ENCODE measurements at places on chromosomes 16 and 17. TPM values are rescaled to one million over a fixed set of nuclear protein-coding genes. Genes with fewer than 3 reads are reported as not detected.

Gene ZNF768
- total RNA-seq, result 68.3 TPM

DNA sequence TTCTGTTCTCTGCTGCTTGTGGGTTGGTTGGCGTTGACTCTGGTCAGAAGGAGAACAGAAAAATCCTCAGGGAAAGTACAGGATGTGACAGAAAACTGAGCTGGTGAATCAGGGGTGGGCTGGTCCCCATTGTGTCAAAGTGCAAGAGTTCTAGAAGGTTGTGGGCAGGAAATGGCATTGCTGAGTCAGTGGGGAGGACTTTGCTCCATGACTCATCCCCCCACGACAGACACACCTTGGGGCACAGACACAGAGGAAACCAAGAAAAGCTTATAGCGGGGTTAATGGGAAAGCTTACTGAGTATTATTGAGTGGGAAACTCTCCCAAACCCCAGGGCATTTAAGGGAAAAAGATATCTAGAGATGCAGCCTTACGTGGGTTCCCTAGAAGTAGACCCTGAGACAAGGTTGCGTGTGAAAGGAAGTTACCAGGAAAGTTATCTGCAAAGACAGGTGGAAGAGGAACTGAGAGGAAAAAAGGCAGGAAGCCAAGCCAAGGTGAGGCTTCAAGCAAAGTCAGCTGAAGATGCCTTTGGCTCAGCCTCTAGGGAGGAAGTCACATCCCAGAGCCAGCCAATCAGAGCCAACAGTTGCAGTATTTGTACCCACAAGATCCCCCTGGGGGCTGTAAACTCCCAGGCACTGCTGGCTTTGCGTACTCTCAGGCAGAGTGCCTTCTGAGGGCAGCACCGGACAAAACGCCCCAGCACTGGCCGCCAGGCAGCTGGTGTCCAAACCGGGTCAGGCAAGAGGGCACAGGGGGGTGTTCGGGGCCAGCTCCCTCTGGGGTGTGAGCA is 86.4 kb downstream of the FOXL1 start:
- H3K27me3 ChIP-seq, result no peaks in the 10 kb centered on the region
- DNase-seq, result peak; percentile 93
- H3K4me3 ChIP-seq, result peak overlapping the region; percentile 36
- peaks cover 16% of the 10 kb centered on the region for H3K4me1 ChIP-seq
- H3K36me3 ChIP-seq, result no peaks in the 10 kb centered on the region

GRCh38 chr17:78399693-78400144 is 21.3 kb downstream of the PGS1 start:
- no peak overlapping the region for H3K4me3 ChIP-seq
- DNase-seq, result no peak
- peaks cover 20% of the 10 kb centered on the region for H3K36me3 ChIP-seq

Gene NPTX1
- total RNA-seq, result 1.1 TPM

Gene MT1M
- 1.8 TPM for total RNA-seq

Gene CCL23
- not detected for total RNA-seq

DNA sequence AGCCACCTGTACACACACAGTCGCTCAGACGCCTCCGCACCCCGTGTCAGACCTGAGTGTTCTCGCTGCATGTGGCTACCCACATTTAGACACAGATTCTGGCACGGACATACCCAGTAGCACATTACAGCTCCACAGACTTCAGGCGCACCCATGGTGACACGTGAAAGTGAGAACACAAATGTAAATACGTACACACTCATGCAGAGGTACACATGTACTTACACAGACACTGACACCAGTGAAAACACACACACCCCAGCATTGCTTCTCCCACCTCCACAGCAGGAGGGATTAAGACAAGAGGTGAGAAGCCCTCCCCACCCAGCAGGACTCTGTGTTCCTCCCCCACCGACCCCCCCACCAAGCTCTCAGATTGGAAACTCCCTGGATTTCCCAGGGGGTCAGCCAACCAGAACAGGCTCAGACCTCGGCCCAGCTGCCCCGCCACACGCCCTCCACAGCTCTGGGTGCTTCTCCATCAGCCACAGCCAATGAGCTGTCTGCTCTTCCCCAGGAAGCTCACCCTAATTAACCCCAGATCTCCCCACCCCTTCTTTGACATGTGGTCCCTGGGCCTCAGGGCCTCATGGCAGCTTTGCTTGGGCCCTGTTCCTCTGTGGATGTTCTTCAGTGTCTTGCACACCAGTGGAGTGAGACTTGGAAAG is 5.3 kb upstream of the FOXN1 start:
- no peaks in the 10 kb centered on the region for H3K4me1 ChIP-seq
- H3K27ac ChIP-seq, result no peak overlapping the region
- no peak for DNase-seq
- H3K27me3 ChIP-seq, result peaks cover 2% of the 10 kb centered on the region
- no peaks in the 10 kb centered on the region for H3K36me3 ChIP-seq

GRCh38 chr17:77701996-77702395 is 256.5 kb upstream of the TNRC6C start:
- H3K36me3 ChIP-seq, result no peaks in the 10 kb centered on the region
- DNase-seq, result no peak
- H3K27ac ChIP-seq, result no peak overlapping the region
- no peaks in the 10 kb centered on the region for H3K4me1 ChIP-seq
- H3K4me3 ChIP-seq, result no peak overlapping the region

Gene CD68
- 51.6 TPM for total RNA-seq

Gene ITGAL
- total RNA-seq, result 0.54 TPM

- H3K4me3 ChIP-seq, result no peak overlapping the region
- H3K27ac ChIP-seq, result no peak overlapping the region
- no peaks in the 10 kb centered on the region for H3K4me1 ChIP-seq
- DNase-seq, result no peak
These were observed 18.3 kb upstream of the GNA13 start for GRCh38 chr17:65074778-65075250.

- no peak for DNase-seq
- peaks cover 9% of the 10 kb centered on the region for H3K4me1 ChIP-seq
- H3K27ac ChIP-seq, result no peak overlapping the region
- H3K4me3 ChIP-seq, result no peak overlapping the region
- H3K36me3 ChIP-seq, result peaks cover 6% of the 10 kb centered on the region
- H3K27me3 ChIP-seq, result no peaks in the 10 kb centered on the region
These were observed 2.2 kb downstream of the GALNS start for GRCh38 chr16:88854306-88855111.

GRCh38 chr17:57853695-57854094 is 3.9 kb upstream of the MRPS23 start:
- no peak overlapping the region for H3K4me3 ChIP-seq
- peaks cover 15% of the 10 kb centered on the region for H3K36me3 ChIP-seq
- H3K4me1 ChIP-seq, result peaks cover 31% of the 10 kb centered on the region
- DNase-seq, result no peak
- H3K27me3 ChIP-seq, result no peaks in the 10 kb centered on the region

Gene LYZL6
- not detected for total RNA-seq

DNA sequence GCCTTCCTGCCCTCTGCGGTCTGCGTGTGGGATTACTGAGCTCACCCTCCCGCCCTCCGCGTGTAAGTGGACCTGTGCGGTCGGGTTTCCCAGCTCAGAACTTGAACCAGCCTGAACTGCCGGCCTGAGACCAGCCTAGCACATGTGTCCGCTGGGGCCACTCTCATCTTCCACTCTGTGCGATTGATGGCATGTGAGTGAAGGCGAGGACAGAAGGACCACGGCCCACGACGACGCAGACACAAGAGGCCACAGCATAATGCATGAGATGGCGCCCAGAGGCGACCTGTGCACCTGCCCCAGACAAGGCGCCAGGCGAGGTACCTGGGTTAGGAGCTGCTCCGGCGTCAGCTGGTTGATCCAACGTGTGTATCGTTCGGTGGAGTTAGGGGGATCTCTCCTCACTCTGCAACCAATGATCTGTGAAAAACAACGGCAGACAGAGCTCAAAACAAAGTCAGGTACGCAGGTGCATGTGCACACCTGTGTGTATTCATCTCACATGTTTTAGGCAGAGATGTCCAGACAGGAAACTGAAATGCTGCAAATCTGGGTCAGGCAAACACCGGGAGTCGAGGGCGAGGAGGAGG is 74.5 kb upstream of the METRNL start:
- H3K27me3 ChIP-seq, result no peaks in the 10 kb centered on the region
- H3K4me3 ChIP-seq, result no peak overlapping the region
- no peak overlapping the region for H3K27ac ChIP-seq
- peaks cover 4% of the 10 kb centered on the region for H3K36me3 ChIP-seq
- DNase-seq, result no peak

Gene SCGB1C2
- total RNA-seq, result not detected

GRCh38 chr16:9102943-9103342 is 11.5 kb downstream of the HAPSTR1 start:
- H3K4me3 ChIP-seq, result no peak overlapping the region
- peaks cover 23% of the 10 kb centered on the region for H3K4me1 ChIP-seq
- no peak for DNase-seq
- H3K27ac ChIP-seq, result no peak overlapping the region

GRCh38 chr16:56675685-56676210 is 6.1 kb downstream of the MT1H start:
- H3K4me3 ChIP-seq, result no peak overlapping the region
- H3K4me1 ChIP-seq, result no peaks in the 10 kb centered on the region
- no peak overlapping the region for H3K27ac ChIP-seq
- H3K36me3 ChIP-seq, result no peaks in the 10 kb centered on the region
- H3K27me3 ChIP-seq, result no peaks in the 10 kb centered on the region

DNA sequence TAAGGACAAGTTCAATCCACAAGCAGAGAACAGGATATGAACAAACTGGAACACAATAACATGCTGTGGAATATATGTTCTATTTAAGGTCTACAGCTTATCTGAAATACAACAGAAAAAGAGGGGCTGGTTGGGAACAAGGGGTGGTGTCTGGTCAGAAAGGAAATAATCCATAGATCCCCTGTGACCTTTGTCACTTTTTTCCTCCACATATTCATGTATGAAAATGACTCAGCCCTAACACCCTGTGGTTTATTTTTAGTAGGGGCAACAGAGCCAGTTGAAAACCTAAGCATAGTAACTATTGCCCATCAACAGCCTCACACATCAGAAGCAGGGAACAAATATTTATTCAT is 12.3 kb upstream of the SPAG9 start:
- no peaks in the 10 kb centered on the region for H3K4me1 ChIP-seq
- no peaks in the 10 kb centered on the region for H3K27me3 ChIP-seq
- H3K4me3 ChIP-seq, result no peak overlapping the region
- H3K36me3 ChIP-seq, result no peaks in the 10 kb centered on the region
- H3K27ac ChIP-seq, result no peak overlapping the region

DNA sequence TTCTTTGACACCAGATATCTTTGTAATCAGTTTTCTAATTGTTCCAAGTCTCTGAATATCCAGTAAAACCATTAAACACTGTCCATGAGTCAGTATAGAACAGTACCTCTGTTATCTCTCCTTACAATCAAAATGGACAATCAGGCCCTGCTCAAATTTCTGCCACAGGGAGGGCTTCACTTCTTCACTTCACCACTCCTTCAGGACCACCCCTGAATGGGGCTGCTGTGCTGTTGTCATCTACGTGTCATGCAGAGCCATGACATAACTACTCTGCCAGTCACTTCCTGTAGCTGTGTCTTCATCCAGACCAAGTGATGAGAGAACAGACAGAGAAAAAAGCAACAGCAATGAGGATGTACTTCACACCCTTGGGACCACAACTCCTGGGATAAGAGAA is 116.9 kb downstream of the TANC2 start:
- peaks cover 5% of the 10 kb centered on the region for H3K4me1 ChIP-seq
- DNase-seq, result no peak
- H3K4me3 ChIP-seq, result no peak overlapping the region
- no peaks in the 10 kb centered on the region for H3K36me3 ChIP-seq

DNA sequence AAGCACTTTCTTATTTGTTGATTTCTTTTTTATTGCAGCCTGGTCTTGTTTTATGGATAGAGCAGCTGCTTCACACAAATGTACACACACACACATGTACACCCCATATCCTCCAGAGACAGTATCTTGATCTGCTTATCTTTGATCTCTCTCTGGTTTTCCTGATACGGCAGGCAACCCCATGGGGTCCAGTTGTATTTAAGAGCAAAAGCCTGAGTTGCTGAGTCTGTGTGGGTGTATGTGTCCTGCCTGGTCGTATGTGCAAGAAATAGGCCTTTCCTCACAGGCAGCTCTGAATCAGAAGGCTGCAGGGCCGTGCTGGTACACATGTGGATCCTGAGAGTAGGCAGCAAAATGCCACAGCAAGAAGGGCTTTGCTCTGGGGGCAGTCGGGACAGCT is 14.6 kb upstream of the LGALS9 start:
- H3K4me1 ChIP-seq, result no peaks in the 10 kb centered on the region
- H3K27ac ChIP-seq, result no peak overlapping the region
- H3K27me3 ChIP-seq, result no peaks in the 10 kb centered on the region
- H3K36me3 ChIP-seq, result no peaks in the 10 kb centered on the region
- no peak overlapping the region for H3K4me3 ChIP-seq

DNA sequence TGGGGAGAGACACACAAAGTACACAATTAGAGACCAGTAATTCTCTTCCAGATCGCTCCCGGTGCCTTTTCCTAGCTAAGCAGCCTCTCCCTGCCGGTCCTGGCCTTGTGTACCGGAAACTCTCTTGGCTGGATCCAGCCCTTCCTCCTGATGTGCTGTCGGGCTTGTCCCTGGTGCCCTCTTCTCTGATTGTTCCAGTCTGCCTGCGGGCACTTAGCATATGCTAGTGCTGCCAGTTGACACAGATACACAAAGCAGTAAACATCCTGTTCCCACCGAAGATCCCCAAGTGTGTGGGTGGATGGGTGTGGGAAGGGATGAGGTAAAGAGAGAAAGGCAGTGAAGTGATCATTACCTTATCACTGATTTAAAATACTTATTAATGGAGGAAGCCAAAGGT is 9.7 kb downstream of the HS3ST3B1 start:
- no peaks in the 10 kb centered on the region for H3K4me1 ChIP-seq
- peaks cover 5% of the 10 kb centered on the region for H3K27me3 ChIP-seq
- no peaks in the 10 kb centered on the region for H3K36me3 ChIP-seq
- H3K27ac ChIP-seq, result no peak overlapping the region
- no peak for DNase-seq
- no peak overlapping the region for H3K4me3 ChIP-seq

Gene NPIPB13
- 19.8 TPM for total RNA-seq

GRCh38 chr17:63516910-63517824 is 6.0 kb upstream of the KCNH6 start:
- DNase-seq, result no peak

Gene PRSS21
- total RNA-seq, result not detected

DNA sequence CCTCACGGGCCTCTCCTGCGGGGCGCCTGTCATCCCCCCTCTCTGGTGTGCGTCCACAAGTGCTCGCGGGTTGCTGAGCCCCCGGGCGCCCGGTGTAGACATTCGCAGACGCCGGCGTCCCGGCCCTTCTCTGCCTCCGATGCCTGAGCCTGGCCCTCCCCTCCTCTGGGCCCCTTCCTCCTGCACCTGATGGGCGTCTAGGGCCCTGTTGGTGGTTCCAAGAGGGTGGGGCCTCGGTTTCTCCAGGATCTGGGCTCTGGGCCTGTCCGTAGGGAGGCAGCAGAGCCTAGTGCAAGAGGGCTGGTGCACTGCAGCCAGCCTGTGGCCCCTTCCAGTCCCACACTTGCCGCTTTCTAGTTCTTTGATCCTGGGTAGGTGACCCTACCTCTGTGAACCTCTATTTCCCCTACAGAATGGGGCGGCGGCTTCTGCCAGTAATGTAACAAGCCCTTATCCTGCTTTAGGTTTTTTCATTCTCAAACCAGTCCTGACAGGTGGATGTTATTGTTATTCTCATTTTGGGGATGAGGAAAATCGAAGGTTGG is 623 bp downstream of the E4F1 start:
- H3K27ac ChIP-seq, result peak overlapping the region; percentile 75
- H3K27me3 ChIP-seq, result no peaks in the 10 kb centered on the region
- no peak for DNase-seq
- H3K36me3 ChIP-seq, result peaks cover 7% of the 10 kb centered on the region
- H3K4me3 ChIP-seq, result peak overlapping the region; percentile 96
